RPMI7951 (cell line): ENCODE measurements at places on chromosomes 2 and 18.

GRCh38 chr2:96846825-96847224 lies 3.0 kb upstream of the ANKRD23 start:
- DNase-seq, result no peak

DNA sequence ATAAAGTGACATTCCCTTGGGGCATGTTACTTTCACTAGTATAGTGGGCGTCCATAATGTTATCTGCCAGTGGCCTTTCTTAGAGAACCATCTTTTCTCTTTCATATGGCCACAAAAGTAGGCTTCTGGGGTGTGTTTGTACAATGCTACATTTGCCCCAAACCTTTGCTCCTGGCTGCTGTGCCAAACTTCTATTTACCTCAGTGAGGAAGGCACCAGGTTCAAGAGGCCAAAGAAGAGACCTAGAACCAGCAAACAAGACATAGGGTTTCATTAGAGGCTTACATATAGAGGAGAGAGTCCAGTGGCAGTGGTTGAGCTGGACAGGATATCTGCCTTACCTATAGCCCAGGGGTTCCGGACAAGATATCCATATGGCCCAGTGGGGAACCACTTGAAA lies 48.5 kb downstream of the CPO start:
- no peak for DNase-seq

DNA sequence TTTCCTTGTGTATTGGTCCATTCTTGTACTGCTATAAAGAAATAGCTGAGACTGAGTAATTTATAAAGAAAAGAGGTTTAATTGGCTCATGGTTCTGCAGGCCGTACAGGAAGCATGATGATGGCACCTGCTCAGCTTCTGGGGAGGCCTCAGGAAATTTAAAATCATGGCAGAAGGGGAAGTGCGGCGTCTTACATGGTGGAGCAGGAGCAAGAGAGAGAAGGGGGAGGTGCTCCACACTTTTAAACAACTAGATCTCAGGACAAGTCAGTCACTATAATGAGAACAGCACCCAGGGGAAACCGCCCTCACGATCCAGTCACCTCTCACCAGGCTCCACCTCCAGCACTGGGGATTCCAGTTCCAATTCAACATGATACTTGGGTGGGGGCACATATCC lies 54.3 kb downstream of the MSH2 start:
- DNase-seq, result no peak

- DNase-seq, result no peak
Measured at GRCh38 chr2:160735696-160736095, 242.1 kb upstream of the RBMS1 start.
